Activated naive CD4-positive, alpha-beta T cell (primary cell): ENCODE measurements at places on chromosomes 2 and 18.

GRCh38 chr2:98730053-98730706 is 752 bp downstream of the MGAT4A start:
- peak; percentile 45 for DNase-seq

- no peak for DNase-seq
Measured at GRCh38 chr18:76725445-76725844, 96.9 kb upstream of the ZNF236 start.

DNA sequence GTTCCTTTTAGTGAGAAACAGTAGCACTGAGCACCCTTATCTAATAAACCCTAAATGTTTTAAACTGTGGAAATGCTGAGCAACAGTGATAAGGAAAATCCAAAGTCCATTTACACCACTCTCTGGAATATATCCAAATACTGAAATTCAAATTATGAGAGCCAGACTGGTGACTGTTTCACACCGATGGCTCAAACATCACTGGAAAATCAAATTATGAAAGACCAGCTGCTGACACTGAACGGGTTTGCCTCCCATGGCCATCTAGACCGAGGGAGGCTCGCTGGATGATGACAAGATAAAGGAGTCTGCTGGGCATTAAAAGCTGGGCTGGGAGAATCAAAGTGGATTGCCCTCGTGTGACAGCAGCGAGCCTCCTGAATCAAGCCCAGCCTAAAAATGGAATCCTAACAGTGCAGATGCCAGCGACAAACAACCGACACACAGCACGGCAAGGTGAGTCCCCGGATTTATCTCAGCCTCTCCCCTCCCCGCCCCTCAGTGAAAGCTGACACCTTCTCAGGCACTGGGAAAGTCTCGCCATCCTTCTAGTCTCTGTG is 30.3 kb downstream of the SERPINE2 start:
- no peak for DNase-seq

DNA sequence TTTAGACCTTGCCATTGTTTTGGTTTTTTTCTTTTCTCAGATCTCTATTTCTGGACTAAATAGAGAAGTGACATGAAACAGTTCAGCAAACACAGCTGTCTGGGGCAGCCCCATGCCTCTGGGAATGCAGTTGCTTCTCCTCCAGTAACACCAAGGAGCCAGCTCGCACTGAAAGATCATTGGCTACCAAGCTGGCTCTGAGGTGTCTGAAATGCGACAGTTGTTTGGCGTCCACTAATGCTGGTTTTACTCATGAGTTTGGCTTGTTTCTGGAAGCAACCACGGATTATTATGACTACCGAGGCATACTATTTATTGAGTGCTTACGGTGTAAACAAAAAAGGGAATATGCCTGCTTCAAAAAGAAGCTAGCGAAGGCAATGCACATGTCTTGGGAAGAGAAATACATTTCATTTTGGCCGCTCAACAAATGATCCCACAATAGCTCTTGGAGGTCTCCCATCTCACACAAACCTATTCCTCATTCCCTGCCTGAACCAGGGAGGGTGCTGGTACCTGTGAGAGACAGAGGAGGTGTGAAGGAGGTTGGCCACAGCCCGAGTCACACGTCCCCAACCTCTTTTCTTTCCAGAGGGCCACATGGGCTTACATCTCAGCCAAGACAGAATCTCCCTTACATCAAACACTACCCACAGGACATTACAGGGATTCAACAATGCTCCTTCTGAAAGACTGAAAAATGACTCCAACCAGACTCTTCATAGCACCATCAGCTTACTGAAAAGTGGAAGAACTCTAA is 37.5 kb upstream of the NEB start:
- no peak for DNase-seq

- no peak for DNase-seq
Measured at GRCh38 chr2:850429-850828, 100.2 kb upstream of the SNTG2 start.

DNA sequence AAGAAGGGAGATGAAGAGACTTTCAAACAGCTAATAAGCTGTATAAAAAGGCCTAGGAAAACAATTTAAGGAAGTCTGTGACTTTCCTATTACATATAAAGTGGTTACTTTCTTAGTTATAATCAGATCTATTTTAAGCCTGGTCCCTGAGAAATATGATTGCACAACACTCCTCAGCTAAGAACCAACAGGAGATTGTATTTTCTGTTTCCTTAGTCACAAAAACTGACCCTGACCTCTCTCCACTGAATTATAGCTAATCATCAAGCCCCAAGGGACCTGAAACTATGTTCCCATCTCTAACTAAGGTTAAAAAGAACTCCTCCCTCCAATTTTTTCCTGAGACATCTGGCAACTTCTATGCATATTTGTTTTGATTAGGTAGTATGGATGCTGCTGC is 106.9 kb downstream of the ROCK1 start:
- DNase-seq = no peak

- DNase-seq = no peak
Measured at GRCh38 chr18:48942086-48942485, 8.7 kb downstream of the SMAD7 start.

DNA sequence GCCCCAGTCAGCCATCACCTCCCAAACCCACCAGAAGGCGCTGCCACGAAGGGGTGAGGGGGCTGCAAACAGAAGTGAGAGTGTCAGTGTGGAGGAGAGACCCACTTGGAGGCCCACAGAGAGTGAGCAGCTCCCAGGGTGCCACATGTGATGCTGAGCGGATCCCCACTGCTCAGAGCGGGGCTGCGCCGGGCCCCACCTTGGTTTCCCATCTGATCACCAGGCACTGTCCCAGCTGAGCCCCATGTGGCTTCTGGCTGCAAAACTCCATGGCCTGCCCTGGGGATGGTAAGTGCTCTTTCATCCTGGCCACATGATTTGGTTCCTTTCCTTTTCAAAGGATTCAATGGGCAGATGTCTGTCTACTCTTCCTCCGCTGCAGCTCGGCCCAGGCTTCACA is 23.8 kb downstream of the SNORC start:
- no peak for DNase-seq

- DNase-seq = no peak
Measured at GRCh38 chr2:65096948-65097347, 33.0 kb downstream of the RAB1A start.
